ENCODE measurements at places on chromosomes 7 and 10. TPM values are rescaled to one million over a fixed set of nuclear protein-coding genes. Genes with fewer than 3 reads are reported as not detected.

- H3K4me1 ChIP-seq: peaks cover 11% of the 10 kb centered on the region
- no peak overlapping the region for H3K27ac ChIP-seq
- no peak overlapping the region for H3K4me3 ChIP-seq
- H3K36me3 ChIP-seq: peaks cover 4% of the 10 kb centered on the region
These were observed 127.3 kb downstream of the NOC3L start for GRCh38 chr10:94235461-94235860.

Gene JAKMIP3
- total RNA-seq: 1.4 TPM

DNA sequence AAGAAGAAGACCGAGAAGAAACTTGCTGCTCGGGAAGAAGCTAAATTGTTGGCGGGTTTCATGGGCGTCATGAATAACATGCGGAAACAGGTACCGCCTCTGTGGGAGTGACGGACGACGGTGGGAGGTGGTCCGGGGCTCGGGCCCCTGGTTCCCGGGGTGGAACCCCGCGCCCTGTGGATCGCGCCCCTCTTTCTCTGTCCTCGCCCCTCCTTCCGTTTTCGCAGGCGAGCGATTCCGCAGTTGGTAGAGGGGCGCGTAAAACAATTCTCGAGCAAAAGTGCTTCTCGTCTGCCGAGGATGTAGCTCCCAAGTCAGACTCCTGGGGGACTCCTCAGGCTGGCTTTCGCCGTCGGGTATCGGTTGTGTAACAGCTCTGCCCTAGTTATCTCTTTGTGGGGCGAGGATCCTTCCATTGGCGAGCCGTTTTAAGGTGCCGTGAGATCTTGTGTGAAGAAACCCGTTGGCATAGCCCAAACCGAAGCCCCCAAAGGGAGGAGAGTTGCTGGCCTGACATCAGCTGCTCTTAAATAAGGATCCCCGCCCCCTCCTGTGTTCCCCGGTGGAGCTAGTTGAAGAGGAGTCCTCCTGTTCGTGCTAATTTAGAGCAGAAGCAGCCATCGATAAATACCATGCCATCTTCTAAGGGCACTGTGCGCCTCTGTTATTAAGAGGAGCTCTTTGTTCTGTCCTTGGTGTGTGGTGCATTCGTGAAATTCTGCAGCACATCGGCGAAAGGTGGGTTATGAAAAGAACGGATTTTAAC is 655 bp downstream of the KLHL7 start:
- peak overlapping the region; percentile 86 for H3K4me3 ChIP-seq
- H3K36me3 ChIP-seq: no peaks in the 10 kb centered on the region
- H3K27ac ChIP-seq: peak overlapping the region; percentile 84
- no peaks in the 10 kb centered on the region for H3K27me3 ChIP-seq
- H3K4me1 ChIP-seq: peaks cover 27% of the 10 kb centered on the region
- no peak for DNase-seq

DNA sequence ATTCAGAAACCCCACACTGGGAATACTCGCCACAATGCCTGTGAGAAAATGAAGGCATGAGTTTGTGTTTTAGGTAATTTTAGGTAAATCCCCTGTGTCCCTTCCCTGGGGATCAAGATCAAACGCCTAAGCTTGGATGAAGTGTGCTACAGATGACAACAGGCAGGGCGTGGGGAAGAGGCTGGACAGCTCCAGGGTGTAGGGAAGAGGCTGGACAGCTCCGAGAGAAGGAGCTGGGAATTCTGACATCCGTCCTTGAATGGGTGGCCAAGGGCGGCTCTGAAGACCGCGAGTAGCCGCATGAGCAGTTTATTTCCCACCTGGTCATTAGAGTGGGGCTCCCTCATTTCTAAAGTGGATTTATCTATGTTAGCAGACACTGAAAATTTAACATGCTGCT is 109.7 kb downstream of the RAMP3 start:
- no peaks in the 10 kb centered on the region for H3K4me1 ChIP-seq
- no peak overlapping the region for H3K27ac ChIP-seq
- H3K4me3 ChIP-seq: no peak overlapping the region
- no peak for DNase-seq
- H3K36me3 ChIP-seq: no peaks in the 10 kb centered on the region

- DNase-seq: no peak
- no peaks in the 10 kb centered on the region for H3K4me1 ChIP-seq
- no peaks in the 10 kb centered on the region for H3K36me3 ChIP-seq
- no peaks in the 10 kb centered on the region for H3K27me3 ChIP-seq
These were observed 8.0 kb downstream of the CALHM3 start for GRCh38 chr10:103470761-103471653.

Gene OPN4
- not detected for total RNA-seq

Gene HOXA2
- 4.6 TPM for total RNA-seq

DNA sequence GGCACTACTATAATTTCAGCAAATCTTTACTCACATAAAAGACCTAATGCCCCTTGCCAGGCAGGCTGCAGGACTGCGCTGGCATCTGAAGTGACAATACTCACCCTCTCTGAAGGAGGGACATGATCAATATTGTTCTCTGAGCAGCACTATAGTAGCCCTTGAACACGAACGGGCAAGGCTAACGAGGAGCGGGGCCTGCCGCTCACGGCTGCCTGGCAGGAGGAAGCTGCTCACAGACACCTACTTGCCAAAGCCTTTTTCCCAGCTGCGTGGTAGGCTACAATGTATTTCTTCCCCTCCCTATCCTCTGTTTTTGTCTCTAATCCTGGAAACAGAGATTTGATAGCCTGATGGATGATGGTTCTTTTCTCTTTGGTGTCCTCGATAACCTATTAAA is 19.9 kb downstream of the PUS7 start:
- H3K36me3 ChIP-seq: peaks cover 6% of the 10 kb centered on the region
- no peak for DNase-seq
- no peak overlapping the region for H3K27ac ChIP-seq
- no peaks in the 10 kb centered on the region for H3K4me1 ChIP-seq

- H3K27ac ChIP-seq: no peak overlapping the region
- H3K36me3 ChIP-seq: no peaks in the 10 kb centered on the region
- H3K4me1 ChIP-seq: peaks cover 3% of the 10 kb centered on the region
- H3K27me3 ChIP-seq: no peaks in the 10 kb centered on the region
- H3K4me3 ChIP-seq: no peak overlapping the region
- DNase-seq: no peak
These were observed 34.0 kb downstream of the THNSL1 start for GRCh38 chr10:25050402-25050801.

Gene NPY4R
- not detected for total RNA-seq

Gene AMPH
- 5.9 TPM for total RNA-seq

Gene SDK1
- total RNA-seq: 29.2 TPM

- peak overlapping the region; percentile 63 for H3K4me3 ChIP-seq
- H3K36me3 ChIP-seq: no peaks in the 10 kb centered on the region
- peaks cover 6% of the 10 kb centered on the region for H3K4me1 ChIP-seq
- H3K27me3 ChIP-seq: no peaks in the 10 kb centered on the region
- no peak overlapping the region for H3K27ac ChIP-seq
These were observed 843 bp upstream of the PLPP4 start for GRCh38 chr10:120456143-120456625.

GRCh38 chr10:51617576-51618235 is 81.7 kb downstream of the CSTF2T start:
- no peaks in the 10 kb centered on the region for H3K36me3 ChIP-seq
- peaks cover 21% of the 10 kb centered on the region for H3K4me1 ChIP-seq
- no peak for DNase-seq
- no peak overlapping the region for H3K27ac ChIP-seq
- H3K4me3 ChIP-seq: no peak overlapping the region

Gene PSPH
- total RNA-seq: 5.8 TPM
